Activated CD8-positive, alpha-beta memory T cell treated with anti-CD3 and anti-CD28 coated beads for 4 hours (primary cell): ENCODE measurements at places on chromosomes 7 and 10.

GRCh38 chr10:16867556-16867955 lies 50.3 kb upstream of the RSU1 start:
- DNase-seq: no peak

GRCh38 chr7:107687656-107688055 lies 27.0 kb downstream of the SLC26A4 start:
- DNase-seq: no peak

- no peak for DNase-seq
These were observed 105.7 kb downstream of the ST8SIA6 start for GRCh38 chr10:17348501-17349349.

DNA sequence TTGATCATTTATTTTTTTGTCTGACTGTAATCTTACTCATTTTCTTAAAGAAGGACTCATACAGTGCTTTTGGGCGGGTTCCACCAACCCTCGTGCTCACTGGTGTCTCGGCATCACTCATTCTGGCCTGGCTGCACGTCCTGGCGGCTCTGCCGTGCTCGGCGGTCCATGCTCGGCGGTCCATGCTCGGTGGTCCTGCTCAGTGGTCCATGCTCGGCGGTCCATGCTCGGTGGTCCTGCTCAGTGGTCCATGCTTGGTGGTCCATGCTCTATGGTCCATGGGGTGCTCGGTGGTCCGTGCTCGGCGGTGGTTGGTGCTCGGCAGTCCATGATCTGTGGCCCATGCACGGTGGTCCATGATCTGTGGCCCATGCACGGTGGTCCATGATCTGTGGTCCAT lies 72.5 kb downstream of the WDR37 start:
- no peak for DNase-seq

DNA sequence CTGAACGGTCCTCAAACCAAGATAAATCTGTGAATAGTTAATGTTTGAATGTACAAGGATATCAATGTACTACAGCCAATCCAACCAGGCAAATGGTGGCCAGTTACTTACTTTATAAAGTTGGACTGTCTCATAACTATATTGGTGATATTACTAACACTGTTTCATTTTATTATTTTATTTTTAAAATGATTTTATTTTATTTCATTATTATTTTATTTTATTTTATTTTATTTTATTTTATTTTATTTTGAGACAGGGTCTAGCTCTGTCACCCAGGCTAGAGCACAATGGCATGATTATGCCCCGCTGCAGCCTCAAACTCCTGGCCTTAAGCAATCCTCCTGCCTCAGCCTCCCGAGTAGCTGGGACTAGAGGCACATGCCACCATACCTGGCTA lies 6.8 kb downstream of the IL15RA start:
- no peak for DNase-seq

- DNase-seq: no peak
These were observed 83.0 kb downstream of the C1GALT1 start for GRCh38 chr7:7265081-7266075.

- no peak for DNase-seq
These were observed 985.6 kb upstream of the GHITM start for GRCh38 chr10:83153714-83154113.

GRCh38 chr7:106332201-106332600 lies 47.4 kb upstream of the NAMPT start:
- no peak for DNase-seq
